ENCODE measurements at places on chromosomes 7 and 10. TPM values are rescaled to one million over a fixed set of nuclear protein-coding genes. Genes with fewer than 3 reads are reported as not detected.

- no peak for DNase-seq
Measured at GRCh38 chr10:65950075-65950474, 975.8 kb upstream of the LRRTM3 start.

DNA sequence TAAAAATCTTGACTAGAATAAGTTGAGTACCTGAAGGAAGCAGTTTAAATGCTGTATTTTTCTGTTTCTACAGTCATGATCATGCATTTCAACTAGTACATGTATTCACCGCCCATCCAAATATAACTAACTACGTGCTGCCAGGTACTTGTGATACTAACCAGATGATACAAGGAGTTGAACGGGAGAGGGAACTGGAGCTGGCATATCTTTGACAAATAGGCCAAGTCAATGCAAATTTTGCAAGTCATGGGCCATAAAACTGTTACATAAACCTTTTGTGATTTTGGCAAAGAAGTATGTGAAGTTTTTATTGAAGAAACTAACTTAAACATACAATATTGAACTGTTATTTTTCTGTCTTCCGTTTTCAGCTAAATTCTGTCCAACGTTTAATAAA lies 14.5 kb downstream of the NUP42 start:
- DNase-seq: no peak

SRGN gene
- polyA plus RNA-seq: 16.0 TPM

DNA sequence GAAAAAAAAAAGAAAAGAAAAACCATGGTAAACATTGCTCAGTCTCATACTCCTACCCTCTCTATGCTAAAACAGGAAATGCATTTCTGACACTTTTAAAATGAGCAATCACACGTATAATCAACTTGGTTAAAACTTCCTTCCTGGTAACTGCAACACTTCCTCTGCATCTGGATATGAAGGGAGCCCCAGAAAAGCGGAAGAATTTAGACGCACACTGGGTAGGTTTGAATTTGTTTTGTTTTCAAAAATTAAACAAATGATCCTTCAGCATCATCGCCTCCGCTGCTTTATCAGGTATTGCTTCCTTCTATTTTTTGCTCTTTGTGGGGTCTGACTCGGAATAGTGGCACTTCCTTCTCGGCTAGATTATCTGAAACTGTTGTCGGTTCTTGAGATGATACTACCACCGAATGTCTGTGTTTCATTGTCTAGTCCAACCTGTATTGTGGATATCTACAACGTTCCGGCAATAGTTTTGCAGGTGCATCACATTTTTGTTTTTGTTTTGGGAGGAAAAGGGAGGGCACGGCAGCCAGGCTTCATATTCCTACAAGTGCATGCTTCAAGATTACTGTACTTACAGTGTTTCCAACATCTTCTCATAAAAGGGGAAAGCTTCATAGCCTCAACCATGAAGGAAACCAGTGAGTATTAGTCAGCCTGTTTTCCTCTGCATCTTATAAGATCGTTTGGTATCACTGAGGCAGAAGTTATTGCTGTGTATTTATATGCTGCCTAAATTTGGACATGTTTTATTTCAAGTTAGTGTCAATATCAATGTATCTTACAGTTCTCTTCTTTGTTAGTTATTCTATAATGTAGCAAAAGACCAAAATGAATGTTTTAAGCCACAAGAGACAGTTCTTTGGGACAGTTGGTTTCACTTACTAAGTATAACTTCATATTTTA lies at the start of gene PIK3CG:
PIK3CG (plus strand) TSS at position 153 of the 912 bp plus-strand sequence. CDS start 2,280 bp downstream, outside the sequence.
- DNase-seq: no peak

- no peak for DNase-seq
Measured at GRCh38 chr10:114879541-114880158, 58.1 kb downstream of the FHIP2A start.

GRCh38 chr7:24764972-24765744 lies 7.9 kb upstream of the GSDME start:
- peak; percentile 5 for DNase-seq

CACNA2D1 gene
- polyA plus RNA-seq: 24.3 TPM

DNA sequence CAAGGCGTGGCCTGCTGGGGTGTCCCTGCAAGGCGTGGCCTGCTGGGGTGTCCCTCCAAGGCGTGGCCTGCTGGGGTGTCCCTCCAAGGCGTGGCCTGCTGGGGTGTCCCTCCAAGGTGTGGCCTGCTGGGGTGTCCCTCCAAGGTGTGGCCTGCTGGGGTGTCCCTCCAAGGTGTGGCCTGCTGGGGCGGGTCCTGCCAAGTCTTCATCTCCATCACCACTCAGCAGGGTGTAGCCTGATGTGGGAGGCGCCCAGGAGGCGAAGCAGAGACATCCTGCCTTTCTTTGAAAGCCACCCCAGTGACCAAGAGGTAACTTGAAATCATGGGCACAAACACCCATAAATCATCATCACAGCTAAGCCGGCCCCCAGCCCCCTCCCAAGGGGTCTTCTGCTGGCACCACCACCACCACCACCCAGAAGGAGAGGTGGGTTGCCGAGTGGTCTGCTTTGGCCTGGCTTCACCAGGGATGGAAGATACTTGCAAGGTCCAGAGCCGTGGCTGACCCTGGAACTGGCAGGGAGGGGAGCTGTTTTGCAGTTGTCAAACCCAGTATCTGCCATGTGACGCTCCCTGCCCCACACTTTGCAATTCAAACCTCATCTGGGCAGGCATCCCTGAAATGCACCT lies 190.6 kb downstream of the EBF3 start:
- DNase-seq: no peak

SORBS1 gene
- 29.7 TPM for polyA plus RNA-seq

FFAR4 gene
- polyA plus RNA-seq: 0.01 TPM

NYAP1 gene
- 1.6 TPM for polyA plus RNA-seq

SLC18A3 gene
- polyA plus RNA-seq: not detected

AKR1D1 gene
- polyA plus RNA-seq: not detected

GRCh38 chr7:92731335-92732063 lies 104.9 kb downstream of the CDK6 start:
- DNase-seq: no peak

DNA sequence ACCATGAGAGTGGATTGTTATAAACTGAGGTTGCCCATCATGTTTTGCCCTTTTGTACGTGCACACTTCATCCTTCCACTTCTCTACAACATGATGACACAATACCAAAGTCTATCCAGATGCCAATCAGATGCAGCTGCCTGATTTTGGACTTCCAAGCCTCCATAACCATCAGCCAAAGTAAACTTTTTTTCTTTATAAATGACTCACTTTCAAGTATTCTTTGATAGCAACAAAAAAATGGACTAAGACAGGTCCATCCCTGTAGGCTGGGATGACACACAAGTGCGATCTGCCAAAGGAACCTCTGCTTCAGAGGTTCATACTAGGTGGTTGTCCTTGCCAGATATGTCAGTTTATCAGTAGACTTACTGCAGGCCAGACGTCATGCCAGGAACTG lies 320.2 kb upstream of the FZD1 start:
- DNase-seq: no peak

CLDN12 gene
- 43.4 TPM for polyA plus RNA-seq

DNA sequence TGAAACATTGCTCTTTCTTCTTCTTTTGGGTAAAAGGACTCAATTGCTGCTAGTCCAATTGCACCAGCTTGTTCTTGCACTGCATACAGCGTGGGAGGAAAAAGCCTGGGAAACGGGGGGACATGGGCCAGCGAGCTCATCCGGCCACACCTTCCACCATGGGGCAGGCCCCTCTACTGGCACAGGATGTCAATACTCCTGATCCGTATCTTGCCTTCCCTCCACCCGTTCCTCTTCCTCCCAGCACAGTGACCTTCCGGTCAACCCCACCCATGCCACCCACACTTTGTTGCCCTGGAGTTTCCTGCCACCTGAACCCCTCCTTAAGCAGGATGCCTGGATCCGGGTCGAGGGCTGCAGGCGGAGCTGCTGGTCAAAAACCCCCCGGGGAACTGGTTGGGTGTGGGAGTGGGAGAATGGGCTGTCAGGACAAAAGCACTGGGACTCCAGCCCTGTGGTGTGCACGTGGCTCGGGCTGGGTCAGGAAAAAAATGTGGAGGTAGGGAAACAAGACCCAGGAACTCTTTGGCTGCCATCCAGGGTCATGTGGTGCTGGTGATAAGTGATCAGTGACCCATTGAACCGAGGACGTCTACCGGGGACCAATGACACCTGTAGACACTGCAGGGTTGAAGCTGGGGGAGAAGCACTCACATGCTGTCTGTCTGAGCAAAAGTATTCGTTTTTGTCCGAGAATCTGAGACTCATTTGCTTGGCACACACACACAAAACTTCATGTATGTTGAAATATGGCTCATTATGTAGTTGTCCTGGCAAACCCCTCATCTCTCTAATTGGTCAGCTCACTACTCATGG lies 8.1 kb downstream of the IL2RA start:
- DNase-seq: no peak

SNX8 gene
- polyA plus RNA-seq: 45.7 TPM

FOXI2 gene
- 1.3 TPM for polyA plus RNA-seq

GRCh38 chr10:16856567-16856966 lies 39.3 kb upstream of the RSU1 start:
- no peak for DNase-seq

- DNase-seq: peak; percentile 88
Measured at GRCh38 chr10:93437086-93437945, 44.8 kb downstream of the MYOF start.

CYP2E1 gene
- polyA plus RNA-seq: 2.5 TPM

DNA sequence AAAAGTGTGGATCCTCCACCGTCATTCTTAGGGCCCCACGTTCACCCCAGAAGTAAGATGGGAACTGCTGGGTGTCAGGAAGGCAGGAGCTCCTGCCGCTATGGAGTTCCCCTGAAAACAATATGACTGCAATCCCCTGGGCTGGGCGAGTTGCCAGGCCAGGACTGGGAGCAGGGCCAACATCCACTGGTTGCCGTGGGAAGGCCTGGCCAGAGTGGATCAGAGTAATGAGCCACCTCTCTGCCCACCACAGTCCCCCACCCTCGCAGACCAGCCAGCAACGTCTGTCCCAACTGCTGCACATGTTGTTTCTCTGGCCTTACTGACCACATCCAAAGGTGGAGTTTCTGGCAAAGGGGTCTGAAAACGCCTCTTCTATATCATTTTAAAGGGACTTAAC lies 86.6 kb downstream of the STRA8 start:
- no peak for DNase-seq

CDK6 gene
- 53.3 TPM for polyA plus RNA-seq

UCN3 gene
- polyA plus RNA-seq: 1.7 TPM

TMEM140 gene
- 28.2 TPM for polyA plus RNA-seq
